ENCODE measurements at places on chromosomes 12 and 14.

DNA sequence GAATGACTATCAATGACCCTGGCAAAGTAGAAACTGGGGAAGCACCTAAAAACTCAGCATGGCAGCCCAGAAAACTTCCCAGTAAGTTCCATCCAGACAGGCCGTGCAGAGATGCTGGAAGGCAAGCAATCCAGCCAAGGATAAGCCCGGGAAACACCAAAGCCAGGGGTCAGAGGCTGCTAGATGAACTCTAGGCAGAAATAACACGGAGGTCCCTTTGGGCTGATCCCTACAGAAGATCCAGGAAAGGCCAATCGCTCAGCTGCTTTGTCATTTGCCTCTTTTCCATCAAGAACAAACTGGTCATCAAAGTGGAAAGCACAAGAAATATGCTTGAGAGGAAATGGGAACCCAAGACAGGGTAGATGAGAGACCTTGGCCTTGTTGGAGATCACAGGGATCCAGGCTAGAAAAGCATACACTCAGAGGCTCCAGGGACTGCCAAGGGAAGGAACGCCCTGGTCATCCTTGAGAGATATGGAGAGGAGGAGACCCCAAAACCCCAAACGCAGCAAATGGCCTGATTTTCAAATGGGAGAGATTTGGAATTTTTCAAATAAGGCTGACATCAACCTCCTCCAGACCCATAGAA is 6.5 kb downstream of the KRT79 start:
- DNase-seq, result no peak

- peak; percentile 49 for DNase-seq
Measured at GRCh38 chr12:121581686-121582429, 1.0 kb upstream of the KDM2B start.

DNA sequence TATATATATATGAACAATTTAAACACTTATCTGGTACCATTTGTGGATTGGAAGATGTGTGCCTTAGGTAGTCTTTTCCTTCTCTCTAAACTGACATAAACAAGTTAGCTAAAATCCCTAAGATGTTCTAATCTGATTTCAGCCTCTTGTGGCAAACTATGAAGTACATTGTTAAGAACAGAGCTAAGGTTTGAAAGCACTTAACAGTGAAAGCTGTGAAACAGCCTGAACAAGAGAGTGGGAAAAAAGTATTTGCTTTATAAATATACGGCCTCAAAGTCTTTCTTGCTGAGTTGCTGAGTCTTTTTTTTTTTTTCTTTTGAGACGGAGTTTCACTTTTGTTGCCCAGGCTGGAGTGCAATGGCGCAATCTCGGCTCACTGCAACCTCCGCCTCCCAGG is 53.7 kb upstream of the PELI2 start:
- no peak for DNase-seq

DNA sequence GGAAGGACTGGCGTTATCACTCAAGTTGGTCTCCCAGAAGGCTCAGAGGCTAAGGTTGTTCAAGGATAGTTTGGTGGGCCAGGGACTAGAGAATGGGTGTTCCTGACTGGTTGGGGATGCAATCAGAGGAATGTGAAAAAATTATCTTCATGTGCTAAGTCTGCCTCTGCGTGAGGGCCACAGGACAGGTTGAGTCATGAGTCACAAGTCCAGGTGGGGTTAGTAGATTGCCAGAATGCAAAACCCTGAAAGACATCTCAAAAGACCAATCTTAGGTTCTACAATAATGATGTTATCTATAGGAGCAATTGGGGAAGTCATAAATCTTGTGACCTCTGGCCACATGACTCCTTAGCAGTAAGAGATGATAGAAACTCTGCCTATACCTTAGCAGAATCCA is 220.1 kb upstream of the EEA1 start:
- DNase-seq, result no peak

DNA sequence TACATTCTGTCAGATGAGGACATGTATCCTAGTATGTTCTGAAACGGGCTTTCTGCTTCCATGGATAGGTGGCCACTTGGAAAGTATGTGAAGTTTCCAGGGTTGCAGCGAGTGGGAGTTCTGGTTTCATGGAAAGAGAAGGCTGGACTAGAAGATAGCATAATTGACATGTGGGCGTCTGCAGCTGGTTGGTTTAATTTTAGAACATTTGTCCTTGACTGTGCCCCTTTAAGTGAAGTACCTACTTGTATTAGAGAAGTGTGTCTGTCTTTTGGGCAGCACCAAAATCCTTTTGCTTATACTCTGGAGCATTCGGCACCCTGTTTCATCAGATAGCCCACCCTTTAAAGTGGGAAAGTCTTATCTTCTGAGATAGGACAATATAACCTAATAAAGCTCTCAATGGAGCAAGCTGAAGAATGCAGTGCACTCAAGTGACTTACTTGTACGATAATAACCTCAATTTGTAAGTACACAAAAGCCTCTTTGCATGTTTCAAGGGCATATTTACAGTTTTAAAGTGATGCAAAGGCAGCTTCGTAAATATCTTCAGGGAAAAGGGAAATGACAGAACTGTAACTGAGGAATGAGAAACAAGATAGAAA is 35.2 kb downstream of the NTN4 start:
- no peak for DNase-seq

DNA sequence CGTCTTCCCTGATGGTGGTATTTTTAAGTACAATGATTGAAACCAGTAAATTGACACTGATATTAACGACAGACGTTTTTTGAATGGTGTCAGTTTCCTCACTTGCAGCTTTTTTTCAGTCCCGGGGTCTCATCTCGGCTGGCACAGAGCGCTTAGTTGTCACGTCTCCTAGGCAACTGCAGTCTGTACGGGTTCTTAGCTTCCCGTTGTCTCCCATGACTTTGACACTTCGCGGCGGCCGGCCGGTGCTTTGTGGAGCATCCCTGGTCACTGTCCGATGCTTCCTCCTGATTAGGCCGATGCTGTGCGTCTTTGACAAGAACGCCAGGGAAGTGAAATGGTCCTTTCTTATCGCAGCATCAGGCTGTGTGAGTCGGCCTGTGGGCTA is 67.4 kb downstream of the ADGRD1 start:
- no peak for DNase-seq

- DNase-seq, result no peak
Measured at GRCh38 chr12:104452087-104452486, 4.7 kb upstream of the CHST11 start.

DNA sequence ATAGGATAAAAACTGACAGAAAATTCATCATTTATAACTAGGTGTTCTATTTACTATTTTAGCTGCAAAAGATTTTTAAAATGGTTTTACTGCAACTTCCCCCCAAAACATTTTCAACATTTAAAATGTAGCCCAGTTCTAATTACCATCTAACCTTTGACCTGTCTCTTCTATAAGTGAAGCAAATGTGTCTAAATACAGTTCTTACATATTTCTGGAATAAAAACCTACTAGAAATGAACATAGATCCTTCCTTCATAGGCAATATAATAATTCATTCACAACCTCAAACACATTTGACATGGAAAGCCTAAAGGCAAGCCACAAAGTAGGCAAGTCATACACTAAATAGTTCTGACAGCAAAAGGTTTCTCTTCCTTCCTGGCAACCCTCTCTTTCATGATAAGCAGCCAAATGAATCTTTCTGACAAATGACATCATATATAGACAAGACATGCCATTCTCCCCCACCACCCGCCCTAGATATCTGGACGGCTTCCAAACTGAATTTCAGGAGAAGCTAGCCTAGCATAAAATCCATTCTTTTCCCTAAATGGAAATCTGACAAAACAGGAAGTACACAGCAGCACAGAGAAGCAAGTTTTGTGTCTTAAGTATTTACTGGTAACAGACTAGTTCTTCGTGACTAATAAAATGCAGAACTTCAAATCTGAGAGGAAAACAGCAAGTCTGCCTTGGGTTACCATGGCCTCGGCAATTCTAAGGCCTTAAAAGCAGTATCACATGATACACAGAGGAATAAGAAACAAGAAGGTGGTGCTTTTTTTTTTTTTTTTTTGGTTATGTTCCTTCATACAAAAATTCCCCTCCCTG is 17.2 kb upstream of the ARID4A start:
- peak; percentile 96 for DNase-seq

- no peak for DNase-seq
Measured at GRCh38 chr12:99598785-99599184, 48.8 kb upstream of the GARIN6 start.

DNA sequence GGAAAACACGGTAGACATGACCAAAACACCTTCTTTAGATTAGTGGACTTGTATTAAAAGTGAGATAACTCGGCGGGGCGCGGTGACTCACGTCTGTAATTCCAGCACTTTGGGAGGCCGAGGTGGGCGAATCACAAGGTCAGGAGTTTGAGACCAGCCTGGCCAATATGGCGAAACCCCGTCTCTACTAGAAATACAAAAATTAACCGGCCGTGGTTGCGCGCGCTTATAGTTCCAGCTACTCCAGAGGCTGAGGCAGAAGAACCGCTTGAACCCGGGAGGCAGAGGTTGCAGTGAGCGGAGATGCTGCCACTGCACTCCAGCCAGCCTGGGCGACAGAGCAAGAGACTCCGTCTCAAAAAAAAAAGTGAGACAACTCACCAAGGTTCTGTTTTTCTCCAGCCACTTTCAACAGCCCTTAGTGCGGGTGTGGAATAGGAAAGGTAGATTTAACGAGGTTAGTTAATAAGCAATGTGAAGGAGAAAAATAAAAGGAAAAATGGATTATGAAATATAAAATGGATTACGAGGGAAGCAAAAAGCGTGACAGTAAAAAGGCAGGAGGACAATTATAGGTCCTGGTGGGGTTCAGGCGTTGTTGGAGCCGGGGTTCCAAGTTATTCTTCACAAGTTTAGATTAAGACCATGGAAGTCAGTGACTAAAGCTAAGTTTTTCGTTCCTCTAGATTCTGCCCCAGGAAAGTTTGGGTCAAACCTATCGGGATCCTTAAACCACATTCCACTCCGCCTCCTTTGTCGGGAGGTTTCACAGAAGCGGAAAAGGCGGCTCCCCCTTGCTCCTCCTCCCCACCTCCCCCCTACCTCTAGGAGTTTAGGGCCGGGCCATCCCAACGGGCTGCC is 534 bp downstream of the PPP2R3C start:
- DNase-seq, result peak; percentile 16

- peak; percentile 63 for DNase-seq
Measured at GRCh38 chr12:11998944-11999315, 71.8 kb upstream of the BCL2L14 start.

GRCh38 chr12:111048991-111049390 is 128.6 kb upstream of the MYL2 start:
- DNase-seq, result no peak

- DNase-seq, result no peak
Measured at GRCh38 chr14:95387826-95388445, 68.2 kb upstream of the CLMN start.

GRCh38 chr12:46815809-46816208 is 10.0 kb downstream of the SLC38A4 start:
- no peak for DNase-seq

DNA sequence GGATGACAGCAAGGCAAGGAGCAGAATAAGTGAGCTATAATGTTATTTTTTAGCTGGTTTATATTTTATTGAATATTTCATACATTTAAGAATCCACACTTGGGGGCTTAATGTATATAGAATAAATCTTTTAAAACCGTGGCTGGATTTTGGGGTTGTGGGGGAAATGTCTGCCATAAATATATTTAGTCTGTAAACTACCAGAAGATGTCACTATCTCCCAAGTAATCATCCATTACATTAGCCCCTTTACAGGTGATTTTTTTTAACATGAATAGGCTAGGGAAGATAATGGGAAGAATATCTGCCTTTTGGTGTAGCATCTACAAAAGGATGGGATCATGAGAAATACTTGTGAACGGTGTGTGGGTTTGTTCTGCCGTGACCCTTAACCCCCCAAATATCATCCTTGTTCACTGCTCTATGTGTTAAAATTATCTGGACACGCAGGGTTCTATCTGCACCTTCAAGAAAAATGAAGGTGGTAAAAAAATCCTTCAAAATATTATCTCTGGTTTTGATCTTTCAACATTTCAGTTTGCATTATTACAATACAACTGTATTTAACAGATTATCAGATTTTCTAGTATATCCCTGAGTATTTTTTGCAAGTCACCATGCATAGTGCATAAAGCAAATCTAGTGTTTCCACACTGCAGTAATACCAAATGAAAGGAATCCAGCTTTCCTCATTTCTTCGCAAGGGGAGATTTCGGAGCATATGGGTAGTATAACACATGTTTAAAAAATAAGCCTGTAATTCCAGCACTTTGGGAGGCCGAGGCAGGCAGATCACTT is 8.0 kb upstream of the SLC17A8 start:
- peak; percentile 13 for DNase-seq

DNA sequence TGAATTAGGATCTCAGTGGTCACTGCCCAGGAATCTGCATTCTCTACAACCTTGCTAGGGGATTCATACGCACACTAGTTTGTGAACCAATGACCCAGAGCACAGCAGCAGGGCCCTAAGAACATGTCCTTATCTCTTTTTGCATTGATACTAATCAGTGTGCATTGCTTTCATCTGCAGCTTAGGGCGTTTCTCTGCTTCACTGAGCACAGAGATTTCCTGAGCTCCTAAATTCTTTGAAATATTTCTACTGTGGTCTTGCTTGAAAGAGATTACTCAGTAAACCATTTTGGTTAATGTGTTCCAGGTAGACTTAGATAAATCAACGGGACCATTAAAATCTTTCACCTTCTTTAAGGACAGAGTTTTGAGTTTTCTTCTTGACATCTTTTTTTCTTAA is 351.3 kb upstream of the KITLG start:
- DNase-seq, result no peak
